ENCODE measurements at places on chromosomes 16 and 17.
A peak's percentile ranks its signal among the peaks of the same experiment; 100 is the strongest.

DNA sequence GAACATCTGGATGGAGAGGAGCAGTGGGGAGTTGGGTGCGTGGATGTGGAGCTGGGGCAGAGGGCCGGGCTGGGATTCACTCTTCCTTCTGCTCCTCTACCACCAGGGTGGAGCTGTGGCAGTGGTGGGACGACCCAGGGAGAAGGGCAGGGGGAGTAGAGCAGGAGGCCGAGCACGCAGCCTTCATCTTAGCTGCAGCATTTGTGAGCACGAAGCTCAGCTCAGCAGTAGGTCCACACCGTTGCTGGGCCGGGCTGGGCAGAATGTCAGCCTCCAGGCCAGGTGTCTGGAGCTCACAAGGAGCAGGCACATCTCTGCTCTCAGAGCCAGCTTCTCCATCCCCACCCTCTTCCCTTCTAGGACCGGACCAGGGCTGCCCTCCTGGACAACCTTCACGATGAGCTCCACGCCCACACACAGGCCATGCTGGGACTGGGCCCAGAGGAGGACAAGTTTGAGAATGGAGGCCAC is 55.7 kb downstream of the OR1D5 start:
- no peak for DNase-seq

DNA sequence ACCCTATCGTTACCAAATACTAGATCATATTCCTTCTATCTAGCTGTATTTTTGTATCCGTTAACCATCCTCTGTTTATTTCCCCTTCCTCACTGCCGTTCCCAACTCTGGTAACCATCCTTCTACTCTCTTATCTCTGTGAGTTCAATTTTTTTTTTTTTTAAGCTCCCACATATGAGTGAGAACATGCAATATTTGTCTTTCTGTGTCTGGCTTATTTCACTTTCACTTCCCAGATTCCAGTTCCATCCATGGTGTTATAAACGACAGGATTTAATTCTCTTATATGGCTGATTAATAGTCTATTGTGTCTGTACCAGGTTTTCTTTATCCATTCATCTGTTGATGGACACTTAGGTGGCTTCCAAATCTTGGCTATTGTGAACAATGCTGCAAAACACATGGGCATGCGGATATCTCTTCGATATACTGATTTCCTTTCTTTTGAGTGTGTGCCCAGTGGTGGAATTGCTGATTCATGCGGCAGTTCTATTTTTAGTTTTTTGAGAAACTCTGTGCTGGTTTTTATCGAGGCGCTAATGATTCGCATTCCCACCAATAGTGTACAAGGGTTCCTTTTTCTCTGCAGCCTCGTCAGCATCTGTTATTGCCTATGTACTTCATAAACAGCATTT is 599.6 kb downstream of the TMEM114 start:
- DNase-seq: no peak

DNA sequence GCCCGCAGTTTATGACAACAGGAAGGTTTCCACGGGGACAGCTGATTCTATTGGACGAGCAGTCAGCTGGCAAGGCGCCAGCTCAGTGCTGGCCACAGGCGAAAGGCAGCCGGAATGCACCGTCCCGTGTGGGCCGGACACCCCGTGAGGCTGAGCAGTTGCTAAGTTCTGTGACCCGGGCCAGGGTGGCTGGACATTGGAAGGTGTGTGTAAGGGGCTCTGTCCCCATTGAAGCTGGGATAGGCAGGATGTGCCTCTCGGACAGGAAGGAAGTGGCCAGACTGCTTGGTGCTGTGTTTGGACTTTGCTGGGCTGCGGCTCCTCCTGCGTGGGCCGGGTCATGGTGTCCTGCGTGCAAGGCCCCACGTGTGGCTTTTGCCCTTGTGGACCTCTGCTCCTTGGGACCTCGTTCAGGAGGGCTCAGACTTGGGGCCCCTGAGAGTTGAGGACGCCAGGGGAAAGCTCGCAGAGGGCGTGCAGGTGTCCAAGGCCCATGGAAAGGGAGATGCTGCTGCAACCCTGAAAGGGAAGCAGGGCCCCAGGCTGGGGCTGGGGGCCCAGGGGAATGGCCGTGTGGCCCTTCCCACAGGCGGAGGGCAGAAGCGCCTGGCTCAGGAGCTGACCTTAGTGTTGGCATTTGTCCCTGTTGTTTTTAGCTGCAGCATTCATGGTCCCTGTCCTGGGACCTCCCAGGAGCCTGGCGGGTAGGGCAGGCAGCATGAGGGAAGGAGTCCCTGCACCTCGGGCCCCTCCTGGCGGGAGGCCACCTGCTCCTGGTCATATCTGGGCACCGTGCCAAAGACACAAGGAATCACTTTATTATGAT is 10.0 kb downstream of the BAIAP2 start:
- DNase-seq: no peak

DNA sequence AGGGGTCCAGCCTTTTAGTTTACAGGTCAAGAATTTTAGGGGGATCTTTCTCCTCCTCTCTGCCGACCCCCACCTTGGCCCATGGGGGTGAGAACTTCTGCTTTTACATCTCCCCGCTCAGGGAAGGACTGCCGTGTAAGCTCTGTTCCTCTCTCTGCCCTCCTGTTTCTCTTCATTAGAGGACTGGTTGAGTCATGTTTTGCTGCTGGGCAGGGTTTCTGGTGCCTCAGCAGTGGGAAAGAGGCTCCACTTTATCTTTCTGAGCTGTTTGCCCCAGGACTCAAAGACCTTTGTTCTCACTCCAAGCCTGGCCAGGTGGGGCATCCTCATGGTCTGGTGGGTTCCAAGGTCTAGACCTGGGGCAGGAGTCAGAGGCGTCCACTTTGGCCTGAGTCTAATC is 93.0 kb downstream of the UTP18 start:
- DNase-seq: no peak

GRCh38 chr17:28665994-28666393 is 4.0 kb downstream of the SUPT6H start:
- no peak for DNase-seq

DNA sequence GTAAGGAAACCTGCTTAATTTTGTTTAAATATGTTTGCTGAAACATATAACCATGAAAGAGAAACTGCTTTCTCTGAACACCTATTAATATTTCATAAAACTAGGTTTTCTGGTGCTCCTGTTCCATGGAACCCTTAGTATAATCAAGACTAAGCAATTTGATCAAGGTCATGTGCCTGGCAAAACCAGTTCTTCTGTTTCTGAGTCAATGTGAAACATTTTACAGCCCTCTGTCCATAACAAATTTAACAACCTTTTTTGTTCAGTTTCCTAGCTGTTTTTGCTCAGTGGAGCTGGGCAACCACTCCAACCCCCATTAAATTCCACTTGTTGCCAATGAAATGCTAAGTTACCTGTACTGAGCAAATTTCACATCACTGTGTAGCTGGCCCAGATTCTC is 344.0 kb downstream of the CA10 start:
- DNase-seq: no peak

- peak; percentile 76 for DNase-seq
Measured at GRCh38 chr16:65117811-65118448, 3.9 kb downstream of the CDH11 start.

DNA sequence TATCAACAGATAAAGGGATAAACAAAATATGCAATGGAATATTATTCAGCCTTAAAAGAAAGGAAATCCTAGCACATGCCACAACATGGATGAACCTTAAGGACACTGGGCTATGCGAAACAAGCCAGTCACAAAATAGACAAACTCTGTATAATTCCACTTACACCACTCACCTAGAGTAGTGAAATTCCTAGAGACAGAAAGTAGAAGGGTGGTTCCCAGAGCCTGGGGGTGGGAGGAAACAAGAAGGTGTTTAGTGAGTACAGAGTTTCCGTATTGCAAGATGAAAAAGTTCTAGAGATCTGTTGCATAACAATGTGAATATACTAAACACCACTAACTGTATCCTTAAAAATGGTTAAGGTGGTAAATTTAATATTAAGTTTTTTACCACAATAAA is 10.0 kb downstream of the SPOP start:
- no peak for DNase-seq

GRCh38 chr16:78988361-78988969 is 612.1 kb downstream of the MAF start:
- DNase-seq: no peak

GRCh38 chr17:9790889-9791876 is at the start of gene DHRS7C:
TSS of gene DHRS7C (minus strand) at chr17:9791592. CDS start at chr17:9791284, 308 bp downstream.
- DNase-seq: no peak

GRCh38 chr17:16301963-16302855 is 51.1 kb downstream of the CENPV start:
- DNase-seq: no peak

GRCh38 chr16:81765111-81765919 is 13.8 kb upstream of the PLCG2 start:
- DNase-seq: no peak

- DNase-seq: no peak
Measured at GRCh38 chr16:26569793-26570192, 496.9 kb upstream of the C16orf82 start.

GRCh38 chr16:28505489-28506137 is 1.0 kb downstream of the IL27 start:
- DNase-seq: no peak

GRCh38 chr16:80583466-80583865 is 42.7 kb downstream of the DYNLRB2 start:
- no peak for DNase-seq

DNA sequence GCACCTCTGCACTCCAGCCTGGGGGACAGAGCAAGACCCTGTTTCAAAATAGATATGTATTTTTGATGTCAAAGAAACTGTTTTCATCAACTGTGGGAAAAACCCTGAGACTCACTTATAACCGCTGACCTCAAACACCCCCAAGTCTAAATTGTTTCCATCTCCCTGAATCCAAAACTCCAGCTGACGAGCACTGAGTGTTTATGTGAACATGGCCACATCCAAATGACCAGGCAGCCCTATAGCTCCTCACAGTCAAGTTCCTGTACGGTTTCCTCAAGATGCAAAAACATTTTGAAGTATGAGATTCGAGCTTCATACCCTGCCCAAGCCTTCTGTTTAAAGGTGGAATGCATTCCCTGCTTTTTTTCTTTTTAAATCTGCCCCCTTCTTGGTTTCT is 45.3 kb upstream of the ZCCHC14 start:
- no peak for DNase-seq

- no peak for DNase-seq
Measured at GRCh38 chr16:12087901-12088421, 111.4 kb downstream of the SNX29 start.

DNA sequence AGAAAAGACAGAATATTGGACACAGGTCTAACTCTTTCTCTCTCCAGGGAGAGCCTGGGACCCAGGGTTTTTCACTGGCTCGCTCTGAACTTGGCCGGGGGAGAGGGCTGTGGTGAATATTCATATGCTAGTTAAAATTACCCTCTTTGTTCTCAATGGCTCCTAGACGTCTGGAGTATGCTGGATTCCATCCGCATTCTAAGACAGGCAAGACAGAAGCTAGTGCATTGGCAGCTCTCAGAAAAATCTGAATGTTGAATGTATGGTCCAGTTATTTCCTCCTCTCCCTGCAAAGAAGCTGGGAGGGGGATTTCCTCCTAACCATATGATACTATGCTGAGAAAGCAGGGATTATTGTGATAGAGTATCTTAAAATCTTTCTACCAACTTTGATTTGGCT is 5.6 kb upstream of the KRT34 start:
- no peak for DNase-seq

DNA sequence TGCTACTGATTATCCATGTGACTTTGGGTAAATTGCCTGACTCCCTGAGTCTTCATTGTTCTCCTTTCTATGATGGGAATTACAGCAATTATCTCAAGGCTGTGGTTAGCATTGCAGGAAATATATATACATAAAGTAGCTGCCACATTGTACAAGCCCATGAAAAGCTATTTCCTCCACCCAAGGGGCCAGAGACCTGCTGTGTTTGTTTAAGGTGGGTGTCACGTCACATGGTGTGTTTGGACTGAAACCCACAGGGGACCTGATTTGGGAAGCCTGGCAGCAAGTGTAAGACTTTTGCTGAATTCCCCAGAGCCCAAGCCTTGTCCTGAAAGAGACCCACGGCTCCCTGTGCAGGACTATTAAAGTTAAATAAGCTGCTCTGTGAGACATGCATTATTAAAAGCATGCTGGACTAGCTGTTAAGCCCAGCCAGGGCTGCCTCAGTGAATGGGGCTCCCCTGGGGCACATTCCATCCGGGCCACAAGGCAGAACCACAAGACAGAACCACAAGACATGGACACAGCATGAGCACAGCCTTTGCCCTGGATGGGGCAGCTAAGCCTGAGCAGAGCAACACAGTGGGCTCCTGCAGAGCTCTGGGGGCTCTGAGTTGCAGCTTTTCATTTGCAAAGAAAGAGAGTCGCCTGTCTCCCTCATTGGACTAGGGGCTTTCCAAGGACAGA is 148.9 kb downstream of the SPACA3 start:
- DNase-seq: peak; percentile 25
